ENCODE measurements at places on chromosomes 12 and 14. TPM values are rescaled to one million over a fixed set of nuclear protein-coding genes. Genes with fewer than 3 reads are reported as not detected.

The ZFYVE1 gene
- 3.4 TPM for polyA plus RNA-seq

The SCAF11 gene
- polyA plus RNA-seq = 27.5 TPM

The SYT1 gene
- 0.46 TPM for polyA plus RNA-seq

The IL22 gene
- polyA plus RNA-seq = 0.15 TPM

The SLC4A8 gene
- 1.1 TPM for polyA plus RNA-seq

The POTEG gene
- polyA plus RNA-seq = not detected

The FGF6 gene
- not detected for polyA plus RNA-seq

The CMTM5 gene
- 1.3 TPM for polyA plus RNA-seq

The ETFBKMT gene
- 2.4 TPM for polyA plus RNA-seq

The ATL1 gene
- polyA plus RNA-seq = 4.0 TPM

The GPX2 gene
- 301 TPM for polyA plus RNA-seq
